Fibroblast of skin of back (primary cell): ENCODE measurements at places on chromosomes 4 and X.

GRCh38 chrX:63561425-63561824 lies 210.3 kb upstream of the SPIN4 start:
- no peak for DNase-seq

DNA sequence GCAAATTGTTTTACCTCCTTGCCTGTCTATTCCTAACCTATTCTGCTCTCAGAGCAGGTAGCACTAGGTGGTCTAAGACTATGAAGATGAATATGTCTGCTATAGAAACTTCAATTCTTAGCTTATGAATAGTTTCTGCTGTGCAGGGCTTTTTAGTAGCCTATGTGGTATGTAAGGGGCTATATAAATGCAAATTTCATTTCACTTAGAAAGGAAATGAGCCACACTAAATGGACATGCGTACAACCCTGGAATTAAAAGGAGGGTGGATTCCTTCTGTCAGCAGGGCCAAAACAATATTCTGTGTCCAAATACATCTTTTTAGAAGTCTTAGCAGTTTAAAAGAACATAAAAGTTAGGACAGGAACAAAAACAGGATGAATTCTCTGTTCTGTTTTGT lies 163.9 kb upstream of the GEMIN8 start:
- no peak for DNase-seq

GRCh38 chrX:68824565-68825125 lies 4.2 kb upstream of the EFNB1 start:
- DNase-seq = no peak

- DNase-seq = no peak
Measured at GRCh38 chrX:7620560-7620959, 222.4 kb upstream of the VCX start.

GRCh38 chr4:38065176-38065575 lies 105.0 kb downstream of the PTTG2 start:
- DNase-seq = no peak

- DNase-seq = peak; percentile 64
Measured at GRCh38 chr4:40915318-40916217, 165.8 kb downstream of the NSUN7 start.

DNA sequence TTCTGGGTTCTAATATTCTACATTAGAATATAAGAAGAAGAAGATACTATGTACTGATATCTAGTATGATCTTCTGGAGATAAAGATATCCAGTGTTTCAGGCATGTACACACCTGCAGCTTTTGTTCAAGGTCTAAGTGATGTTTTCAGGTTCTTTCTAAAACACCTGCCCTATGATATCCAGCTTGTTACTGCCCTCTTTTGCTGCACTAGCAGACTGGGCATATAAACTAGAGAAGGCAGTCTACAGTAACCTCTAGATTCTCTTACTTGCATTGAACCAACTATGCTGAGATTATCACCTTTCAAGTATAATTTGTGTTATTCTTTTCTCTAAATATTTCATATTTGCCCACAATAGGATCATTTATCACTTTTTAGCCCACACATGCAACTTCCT lies 1.9 kb upstream of the FRYL start:
- no peak for DNase-seq

DNA sequence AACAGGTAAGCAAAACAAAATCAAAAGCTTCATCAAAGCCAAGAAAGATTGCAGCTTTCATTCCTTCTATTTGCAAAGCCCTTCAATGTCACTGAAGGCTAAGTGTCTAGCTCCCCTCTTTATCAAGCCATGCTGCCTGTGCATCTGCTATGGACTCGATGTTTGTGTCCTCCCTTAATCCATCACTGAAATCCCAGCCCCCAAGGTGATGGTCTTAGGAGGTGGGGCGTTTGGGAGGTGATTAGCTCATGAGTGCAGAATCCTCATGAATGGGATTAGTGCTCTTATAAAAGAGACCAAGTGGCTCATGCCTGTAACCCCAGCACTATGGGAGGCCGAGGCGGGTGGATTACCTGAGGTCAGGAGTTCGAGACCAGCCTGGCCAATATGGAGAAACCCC lies 6.9 kb upstream of the TRIM2 start:
- no peak for DNase-seq

DNA sequence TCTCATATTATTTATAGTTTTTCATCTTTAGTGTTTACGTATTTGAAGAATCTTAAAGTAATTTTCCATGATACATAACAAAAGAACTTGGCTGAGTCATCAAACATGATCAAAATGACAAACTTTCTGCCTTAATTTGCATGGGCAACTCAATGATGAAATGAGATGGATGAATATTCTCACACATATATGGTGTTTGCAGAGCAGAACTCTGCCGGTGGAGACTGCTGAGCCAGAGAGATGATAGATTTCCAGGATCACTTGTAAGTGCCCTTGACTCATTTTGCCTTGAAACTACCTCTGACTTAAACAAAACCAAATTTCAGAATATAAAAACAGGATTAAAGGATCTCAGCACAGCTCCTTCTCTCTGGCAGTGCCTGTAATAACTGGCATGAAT lies 38.2 kb downstream of the TRPC3 start:
- peak; percentile 23 for DNase-seq

DNA sequence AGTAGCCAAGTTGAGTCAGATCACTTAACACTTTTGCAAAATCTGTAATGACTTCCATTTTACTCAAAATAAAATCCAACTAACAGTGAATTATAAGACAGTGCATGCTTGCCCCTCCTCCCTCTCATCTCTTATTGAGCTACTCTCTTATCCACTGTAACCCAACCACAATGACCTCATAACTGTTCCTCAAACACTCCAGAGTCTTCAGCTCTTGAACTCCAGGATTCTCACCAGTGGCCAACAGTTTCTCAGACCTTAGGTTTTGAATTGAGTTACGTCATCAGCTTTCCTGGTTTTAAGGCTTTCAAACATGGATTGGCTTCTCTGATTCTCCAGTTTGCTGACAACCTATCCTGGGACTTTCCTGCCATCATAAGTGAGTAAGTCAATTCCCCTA lies 938.3 kb downstream of the RAB28 start:
- no peak for DNase-seq
